Activated T-cell treated with anti-CD3 and anti-CD28 coated beads for 4 hours (primary cell): ENCODE measurements at places on chromosomes 12 and 14.

DNA sequence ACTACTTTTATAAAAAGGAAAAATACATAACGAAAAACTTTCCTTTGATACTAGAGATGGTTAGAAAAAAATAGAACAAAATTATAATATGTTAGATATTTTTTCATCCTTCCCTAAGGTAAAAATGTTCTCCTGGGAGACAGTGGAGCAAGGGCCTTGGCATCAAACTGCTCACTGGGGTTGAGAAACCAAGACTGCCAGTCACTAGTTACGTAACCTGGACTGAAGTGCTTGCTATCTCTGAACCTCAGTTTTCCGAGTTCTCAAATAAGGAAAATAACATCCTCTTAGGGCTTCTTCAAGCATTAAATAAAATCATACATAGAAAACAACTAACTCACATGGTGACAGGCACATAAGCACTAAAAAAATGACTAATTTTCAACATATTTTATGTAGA is 48.2 kb upstream of the FRMD6 start:
- no peak for DNase-seq

DNA sequence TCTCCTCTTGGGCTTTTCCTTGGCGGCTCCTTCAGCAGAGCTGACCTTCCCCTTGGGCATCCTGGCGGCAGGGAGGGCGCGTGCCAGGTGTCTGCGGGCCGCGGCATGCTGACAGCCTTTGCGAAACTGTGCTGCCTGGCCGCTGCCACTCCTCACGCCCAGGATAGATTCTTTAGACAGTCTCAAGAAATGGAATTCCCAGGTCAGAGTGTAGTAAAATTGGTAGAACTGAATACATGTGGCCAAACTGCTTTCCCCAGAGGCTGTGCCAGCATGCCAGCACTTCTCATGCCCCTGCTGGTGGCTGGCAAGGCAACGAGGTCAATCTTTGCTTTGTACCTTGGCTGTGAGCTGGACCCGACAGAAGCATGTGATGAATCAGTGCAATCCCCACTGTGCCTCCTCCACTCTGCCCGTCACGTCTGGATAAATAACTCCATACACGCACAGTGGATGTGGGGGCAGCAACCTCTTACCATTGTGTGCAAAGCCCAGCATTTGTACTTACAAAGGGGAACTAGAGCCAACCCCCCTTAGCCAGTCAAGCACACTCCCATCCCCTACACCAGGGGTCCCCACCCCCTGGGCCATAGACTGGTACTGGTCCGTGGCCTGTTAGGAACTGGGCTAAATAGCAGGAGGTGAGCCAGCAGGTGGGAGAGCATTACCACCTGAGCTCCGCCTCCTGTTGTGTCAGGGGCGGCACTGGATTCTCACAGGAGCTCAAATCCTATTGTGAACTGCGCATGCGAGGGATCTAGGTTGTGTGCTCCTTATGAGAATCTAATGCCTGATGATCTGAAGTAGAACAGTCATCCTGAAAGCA is 90.9 kb downstream of the ACTN1 start:
- DNase-seq: no peak

DNA sequence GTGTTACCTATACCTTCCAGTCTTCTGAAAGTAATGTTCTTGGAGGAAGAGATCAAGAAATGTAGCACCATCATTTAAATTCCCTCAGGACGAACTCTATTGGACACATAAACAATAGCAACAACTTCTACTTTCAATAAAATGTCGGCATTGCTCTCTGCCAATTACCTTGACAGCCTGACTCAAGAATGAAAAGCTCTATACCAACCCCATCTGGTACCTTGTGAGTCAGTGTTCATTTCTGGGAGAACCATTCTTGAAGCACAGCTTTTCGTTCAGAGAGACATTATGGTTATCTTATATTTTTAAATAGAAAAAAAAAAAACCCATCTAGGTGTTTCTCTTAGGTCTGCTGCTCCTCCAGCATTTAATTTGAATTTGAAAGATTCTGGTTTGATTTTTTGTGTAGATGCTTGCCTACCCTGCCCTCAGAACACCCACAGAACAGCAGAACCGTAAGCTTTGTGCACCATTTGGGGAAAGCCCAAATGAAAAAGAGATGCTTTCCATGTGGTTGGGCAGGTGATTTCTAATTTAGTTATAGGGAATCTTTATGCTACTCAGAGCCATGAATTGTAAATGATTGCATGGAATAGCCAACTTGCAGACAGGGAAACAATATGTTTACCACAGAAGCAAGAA is 156.0 kb downstream of the SAMD4A start:
- no peak for DNase-seq

- no peak for DNase-seq
Observed at GRCh38 chr12:106046301-106046846, 92.4 kb downstream of the NUAK1 start.

DNA sequence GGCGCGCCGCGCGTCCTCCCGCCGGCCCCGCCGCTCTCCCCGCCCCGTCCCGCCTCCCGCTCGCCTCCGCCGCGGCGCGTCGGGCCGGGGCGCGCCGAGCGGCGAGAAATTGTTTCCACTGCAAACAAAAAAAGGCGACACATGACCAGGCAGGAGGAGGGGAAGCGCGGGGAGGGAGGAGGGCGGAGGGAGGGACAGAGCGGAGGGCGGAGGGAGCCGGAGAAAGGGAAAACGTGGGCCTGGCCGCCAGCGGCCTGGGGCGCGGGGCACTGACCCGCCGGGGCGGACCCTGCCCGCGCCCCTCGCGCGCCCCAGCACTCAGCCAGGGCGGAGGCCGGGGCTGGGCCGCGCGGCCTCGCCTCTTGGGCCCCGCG is at the start of gene FOXN3:
Gene FOXN3, minus strand, starts transcription at position 143 of the 374 bp plus-strand sequence. CDS start 4,757 bp downstream, outside the sequence.
- peak; percentile 79 for DNase-seq

GRCh38 chr12:58034311-58034710 is 92.9 kb downstream of the ATP23 start:
- no peak for DNase-seq

DNA sequence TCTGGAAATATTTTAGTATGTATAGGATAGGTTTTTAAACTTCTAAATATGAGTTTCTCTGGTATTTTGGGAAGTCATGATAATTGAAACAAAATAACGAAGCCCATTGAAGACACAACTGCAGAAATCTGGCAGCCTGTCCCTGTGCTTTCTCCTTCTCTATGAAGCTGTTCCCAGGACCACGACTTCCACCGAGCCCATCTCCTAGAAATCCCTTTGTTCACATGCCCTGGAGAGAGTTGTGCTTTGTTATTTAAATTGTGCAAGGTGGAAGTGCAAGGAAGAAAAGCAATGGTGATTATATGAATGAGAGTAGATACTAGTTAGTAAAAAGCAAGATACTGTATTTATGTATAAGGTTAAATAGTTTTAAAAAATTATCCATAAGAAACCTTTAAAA is 32.2 kb downstream of the STK38L start:
- DNase-seq: no peak

- peak; percentile 1 for DNase-seq
Observed at GRCh38 chr14:51419685-51420084, 179.6 kb downstream of the TMX1 start.

DNA sequence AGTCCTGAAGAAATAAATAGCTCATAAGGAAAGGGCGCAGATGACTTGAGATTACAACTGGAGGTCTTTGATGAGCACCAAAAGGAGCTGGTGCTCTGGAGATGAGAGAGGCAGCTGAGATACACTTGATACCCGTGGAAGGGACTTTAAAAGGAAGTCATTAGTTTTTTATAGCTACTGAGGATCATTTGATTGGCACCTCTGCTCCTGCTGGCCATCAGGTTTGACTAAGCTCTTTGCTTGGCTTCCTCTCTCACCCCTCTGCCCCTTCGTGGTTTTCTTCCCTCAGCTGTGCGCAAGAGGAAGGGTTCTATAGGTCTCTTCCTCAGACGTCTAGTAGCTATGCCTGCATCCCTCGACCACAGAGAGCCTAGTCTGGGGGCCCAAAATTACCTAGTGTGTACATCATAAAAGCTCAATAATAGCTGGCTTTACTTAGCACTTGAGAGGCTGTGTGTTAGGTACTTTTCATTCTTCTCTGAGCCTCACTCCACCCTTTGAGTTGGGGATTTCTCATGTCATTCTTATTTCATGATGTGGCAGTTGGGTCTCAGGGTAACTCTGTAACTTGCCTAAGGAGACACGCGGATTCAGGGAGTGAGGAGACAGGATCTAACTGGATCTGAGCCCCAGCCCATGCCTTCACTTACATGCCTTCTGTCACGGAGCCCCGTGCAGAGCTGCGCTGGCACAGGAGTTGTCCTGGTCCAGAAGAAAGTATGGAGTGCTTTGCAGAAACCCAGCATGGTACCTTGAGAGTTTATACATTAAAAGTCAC is 68.4 kb upstream of the ASPG start:
- no peak for DNase-seq

DNA sequence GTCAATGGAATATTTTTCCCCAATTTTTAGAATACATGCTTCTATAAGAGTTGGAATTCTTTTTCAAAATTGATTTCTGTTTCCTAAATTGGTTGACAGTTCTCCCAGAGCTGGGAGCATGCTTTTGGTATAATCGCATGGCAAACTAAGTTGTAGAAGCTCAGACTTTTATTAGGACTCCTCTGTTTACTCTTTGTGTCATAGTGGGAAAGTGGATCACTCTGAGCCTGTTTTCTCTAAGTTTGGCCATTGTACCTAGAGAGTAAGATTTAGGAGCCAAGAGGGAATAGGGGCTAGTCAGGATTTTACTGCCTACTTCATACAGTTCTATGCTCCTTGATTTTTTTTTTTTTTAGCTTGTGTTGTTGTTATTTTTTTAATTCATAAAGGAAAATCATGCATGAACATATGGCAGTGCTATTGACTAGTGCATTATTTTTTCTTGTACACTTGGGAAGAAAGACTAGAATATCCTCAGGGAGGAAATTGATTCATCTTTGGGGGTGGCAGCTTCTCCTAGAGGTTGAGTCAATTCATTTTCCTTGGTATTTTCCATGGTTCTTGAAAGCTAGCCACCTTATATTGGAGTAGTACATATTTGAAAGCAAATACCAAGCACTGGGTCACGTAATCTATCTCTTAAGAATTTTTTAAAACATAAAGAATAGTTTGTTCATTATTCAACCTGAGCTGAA is 77.7 kb upstream of the TRAF3 start:
- no peak for DNase-seq

GRCh38 chr12:105852496-105852895 is 286.3 kb downstream of the NUAK1 start:
- no peak for DNase-seq

- no peak for DNase-seq
Observed at GRCh38 chr14:54475187-54475899, 13.4 kb downstream of the GMFB start.

- DNase-seq: no peak
Observed at GRCh38 chr12:66959276-66959675, 280.4 kb upstream of the GRIP1 start.

DNA sequence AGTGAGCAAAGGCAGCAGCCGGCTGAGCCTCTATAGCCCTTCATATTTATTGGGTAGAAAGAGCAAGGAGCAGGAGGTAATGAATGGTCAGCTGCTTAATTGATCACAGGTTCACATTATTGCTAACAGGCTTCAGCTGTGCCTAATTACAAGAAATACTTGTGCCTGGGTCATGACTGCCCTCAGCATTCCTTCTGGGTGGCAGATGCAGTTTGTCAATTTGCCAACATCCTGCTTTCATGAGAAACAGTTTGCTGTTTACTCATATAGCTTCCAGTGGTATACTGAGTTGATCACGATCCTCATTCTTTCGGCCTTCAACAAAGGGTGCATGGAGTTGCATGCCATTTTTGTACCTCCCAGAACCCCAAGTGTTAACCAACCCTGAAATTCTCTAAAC is 81.0 kb upstream of the PLEKHG7 start:
- DNase-seq: no peak

DNA sequence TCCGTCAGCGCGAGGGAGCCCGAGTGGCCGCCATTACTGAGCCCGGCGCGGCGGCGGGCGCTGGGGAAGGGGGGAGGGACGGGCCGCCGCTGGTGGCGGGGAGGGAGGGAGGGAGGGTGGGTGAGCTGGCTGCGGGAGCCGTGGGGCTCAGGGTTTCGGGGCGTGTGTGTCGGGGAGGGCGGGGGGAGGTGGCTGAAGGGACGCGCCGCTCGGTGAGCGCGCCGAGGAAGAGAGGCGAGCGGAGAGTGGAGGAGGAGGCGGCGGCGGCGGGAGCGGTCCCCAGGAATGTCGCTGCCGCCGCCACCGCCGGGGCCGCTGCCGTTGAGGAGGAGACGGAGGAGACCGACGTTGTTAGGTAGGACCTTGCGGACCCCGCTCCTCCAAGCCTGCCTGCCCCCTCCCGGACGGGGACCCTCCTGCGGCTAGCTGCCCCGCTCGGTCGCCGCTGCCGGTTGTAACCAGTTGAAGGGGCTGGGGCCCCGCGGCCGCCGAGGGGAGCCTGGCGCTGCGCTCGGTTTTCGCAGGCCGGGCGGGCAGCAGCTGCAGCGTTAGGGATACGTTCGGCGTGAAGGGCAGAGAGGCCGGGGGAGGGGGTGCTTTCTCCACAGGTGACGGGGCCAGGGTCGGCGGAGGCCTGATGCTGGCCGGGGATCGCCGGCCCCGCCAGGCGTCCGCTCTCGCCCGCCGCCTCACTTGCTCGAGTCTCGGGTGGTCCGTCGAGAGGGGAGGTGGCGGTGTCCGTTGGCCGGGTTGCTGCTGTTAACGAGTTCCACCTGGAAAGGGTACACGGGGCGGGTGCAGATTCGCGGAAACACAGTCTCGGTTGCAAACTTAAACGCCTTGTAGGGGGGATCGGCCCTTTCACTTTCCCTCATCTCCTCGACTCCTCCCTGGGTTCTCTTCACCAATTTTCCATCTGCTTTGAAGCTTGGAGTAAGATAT is at the start of gene ARHGAP5:
Gene ARHGAP5, plus strand, starts transcription at position 224 of the 942 bp plus-strand sequence. CDS start 13,366 bp downstream, outside the sequence.
- DNase-seq: peak; percentile 56

- DNase-seq: no peak
Observed at GRCh38 chr14:69614592-69614991, 3.2 kb downstream of the SUSD6 start.

DNA sequence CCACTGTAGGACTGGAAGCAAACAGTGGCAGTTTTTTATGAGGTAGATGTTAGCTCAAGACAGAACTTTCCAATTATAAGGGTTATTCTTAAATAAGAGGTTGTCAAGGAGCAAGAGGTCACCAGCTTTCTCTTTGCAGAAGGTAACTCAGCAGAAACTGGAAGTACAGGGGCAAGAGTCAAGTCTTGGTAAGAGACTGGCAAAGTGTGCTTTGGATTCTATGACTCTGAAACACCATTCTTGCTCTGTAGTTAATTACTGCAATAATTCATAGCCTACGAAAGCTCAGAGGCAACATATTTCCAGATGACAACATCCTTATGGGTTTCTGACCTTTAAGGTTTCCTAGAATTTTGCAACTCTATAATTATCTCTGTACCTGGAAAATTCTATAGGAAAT is 51.3 kb downstream of the RMST start:
- DNase-seq: no peak

- no peak for DNase-seq
Observed at GRCh38 chr12:90299121-90299520, 590.5 kb upstream of the ATP2B1 start.

GRCh38 chr12:49039421-49040363 is 20.9 kb downstream of the KMT2D start:
- no peak for DNase-seq

- DNase-seq: no peak
Observed at GRCh38 chr12:25681580-25681979, 128.5 kb upstream of the LMNTD1 start.

GRCh38 chr12:76786986-76787385 is 23.1 kb downstream of the ZDHHC17 start:
- no peak for DNase-seq
